ENCODE measurements at places on chromosomes 7 and 10. TPM values are rescaled to one million over a fixed set of nuclear protein-coding genes. Genes with fewer than 3 reads are reported as not detected.

RBP3 gene
- total RNA-seq, result 0.25 TPM

- no peak for DNase-seq
- H3K27ac ChIP-seq, result no peak overlapping the region
- no peak overlapping the region for H3K4me3 ChIP-seq
These were observed 46.8 kb downstream of the BAIAP2L1 start for GRCh38 chr7:98354052-98354451.

GRCh38 chr7:32519763-32520162 lies 24.5 kb downstream of the AVL9 start:
- no peaks in the 10 kb centered on the region for H3K4me1 ChIP-seq
- H3K27me3 ChIP-seq, result no peaks in the 10 kb centered on the region
- no peak for DNase-seq
- no peak overlapping the region for H3K27ac ChIP-seq
- no peaks in the 10 kb centered on the region for H3K36me3 ChIP-seq
- no peak overlapping the region for H3K4me3 ChIP-seq

DNA sequence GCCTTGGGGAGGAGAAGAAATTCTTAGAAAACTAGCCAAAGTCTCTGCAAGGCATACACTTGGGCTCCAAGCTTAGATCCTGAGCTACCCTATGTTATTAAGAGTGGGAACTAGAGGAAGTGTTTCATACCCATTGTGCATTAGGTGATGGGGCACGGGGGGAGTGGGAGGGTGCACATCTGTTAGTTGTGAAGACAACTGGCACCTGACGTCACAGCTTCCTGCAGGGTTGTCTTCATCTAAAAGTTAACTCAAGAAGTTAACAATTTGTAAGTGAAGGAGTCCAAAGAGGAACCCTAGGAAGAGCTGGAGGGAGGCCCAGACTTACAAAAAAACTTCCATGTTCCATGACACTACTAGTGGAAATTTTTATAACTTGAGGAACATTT lies 158.1 kb downstream of the ADRA2A start:
- H3K36me3 ChIP-seq, result no peaks in the 10 kb centered on the region
- H3K4me3 ChIP-seq, result no peak overlapping the region
- DNase-seq, result no peak
- no peaks in the 10 kb centered on the region for H3K4me1 ChIP-seq
- no peak overlapping the region for H3K27ac ChIP-seq

Data from testis (tissue), 5 donors.